Activated T-cell treated with anti-CD3 and anti-CD28 coated beads, Interleukin-2, amount 50 U/mL, for 72 hours (primary cell): ENCODE measurements at places on chromosomes 6 and 20. TPM values are rescaled to one million over a fixed set of nuclear protein-coding genes. Genes with fewer than 3 reads are reported as not detected.

Gene ESR1
- total RNA-seq, result 0.07 TPM

Gene LY6G5B
- total RNA-seq, result 26.9 TPM

Gene OR2H1
- total RNA-seq, result not detected

Gene C4B
- total RNA-seq, result 6.4 TPM

- no peak for DNase-seq
Measured at GRCh38 chr6:77123527-77123926, 339.8 kb downstream of the HTR1B start.

- DNase-seq, result no peak
Measured at GRCh38 chr6:109230453-109230852, 135.1 kb downstream of the CEP57L1 start.

GRCh38 chr6:32991972-32992371 is 17.4 kb downstream of the HLA-DOA start:
- DNase-seq, result no peak

DNA sequence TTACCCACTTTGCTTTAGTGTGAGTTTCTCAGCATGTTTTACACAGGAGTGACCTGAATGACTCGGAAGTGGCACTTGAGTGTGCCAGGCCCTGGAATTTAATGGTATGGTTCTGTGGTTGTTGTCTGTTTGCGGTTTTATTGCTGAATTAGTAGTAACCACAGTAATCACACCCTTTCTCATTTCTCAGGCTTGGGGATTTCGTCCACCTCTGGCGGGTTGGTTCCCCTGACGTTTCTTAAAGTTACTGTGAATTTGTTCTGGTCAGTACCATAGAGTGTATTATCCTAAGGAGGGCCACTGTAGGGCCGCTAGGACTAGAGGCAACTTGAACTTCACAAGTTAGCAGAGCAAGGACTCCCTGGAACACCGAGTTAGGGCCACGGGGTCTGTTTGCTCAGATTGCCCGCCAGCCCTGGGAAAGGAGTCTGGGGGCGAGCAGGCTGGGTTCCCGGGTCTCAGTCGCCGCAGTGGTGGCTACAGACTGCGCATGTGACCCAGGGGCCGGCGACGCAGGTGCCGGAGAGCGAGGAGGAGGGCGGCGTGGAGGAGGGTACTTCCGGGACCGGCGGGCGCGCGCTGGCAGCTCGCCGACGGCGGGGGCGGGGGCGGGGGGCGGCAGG is 546 bp upstream of the KLHL32 start:
- no peak for DNase-seq

DNA sequence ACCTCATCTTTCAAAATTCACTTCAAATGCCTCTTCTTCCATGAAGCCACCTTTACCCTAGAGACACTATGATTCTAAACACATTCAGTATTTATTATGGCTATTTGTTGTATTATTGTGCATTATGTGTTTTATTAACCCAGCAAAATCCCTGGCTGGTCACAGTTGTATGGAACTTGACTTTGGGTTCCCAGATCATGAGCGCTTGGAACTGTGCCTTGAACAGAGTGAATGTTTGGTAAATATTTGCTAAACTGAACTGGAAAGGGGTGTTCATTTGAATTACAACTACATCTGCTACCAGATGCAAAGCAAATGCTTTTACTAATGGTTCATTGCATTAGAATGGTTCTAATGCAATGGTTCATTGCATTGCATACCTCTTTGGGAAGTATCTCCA is 259.8 kb downstream of the PKHD1 start:
- DNase-seq, result no peak

GRCh38 chr6:168227840-168228239 is 91.7 kb downstream of the DACT2 start:
- DNase-seq, result no peak

GRCh38 chr20:43294031-43294430 is 104.3 kb upstream of the PTPRT start:
- DNase-seq, result no peak

DNA sequence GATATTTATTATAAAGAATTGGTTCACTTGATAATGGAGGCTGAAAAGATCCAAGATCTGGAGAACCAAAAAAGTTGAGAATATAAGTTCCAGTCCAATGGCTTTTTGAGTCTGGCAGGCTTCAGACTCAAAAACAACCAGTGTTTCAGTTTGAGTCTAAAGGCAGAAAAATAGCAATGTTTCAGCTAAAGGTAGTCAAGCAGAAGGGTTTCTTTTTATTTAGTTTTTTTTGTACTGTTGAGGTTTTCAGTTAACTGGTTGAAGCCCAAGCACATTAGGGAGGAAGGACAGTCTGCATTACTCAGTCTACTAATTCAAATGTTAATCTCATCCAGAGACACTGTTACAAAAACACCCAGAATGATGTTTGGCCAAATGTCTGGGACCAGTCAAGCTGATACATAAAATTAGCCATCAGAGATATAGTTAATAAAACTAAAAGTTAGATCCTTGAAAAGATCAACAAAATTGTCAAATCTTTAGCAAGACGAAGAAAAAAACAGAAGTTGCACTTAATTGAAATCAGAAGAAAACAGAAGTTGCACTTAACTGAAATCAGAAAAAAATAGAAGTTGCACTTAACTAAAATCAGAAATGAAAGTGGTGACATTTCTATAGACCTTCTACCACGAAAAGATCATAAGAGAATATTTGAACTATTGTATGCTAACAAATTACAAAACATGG is 980.3 kb upstream of the FLRT3 start:
- no peak for DNase-seq

GRCh38 chr20:54711071-54711470 is 235.7 kb downstream of the DOK5 start:
- DNase-seq, result no peak

GRCh38 chr6:40326714-40327421 is 260.3 kb downstream of the LRFN2 start:
- DNase-seq, result no peak

- no peak for DNase-seq
Measured at GRCh38 chr6:91045161-91045560, 458.3 kb upstream of the MAP3K7 start.
